ENCODE measurements at places on chromosomes 5 and 9.

DNA sequence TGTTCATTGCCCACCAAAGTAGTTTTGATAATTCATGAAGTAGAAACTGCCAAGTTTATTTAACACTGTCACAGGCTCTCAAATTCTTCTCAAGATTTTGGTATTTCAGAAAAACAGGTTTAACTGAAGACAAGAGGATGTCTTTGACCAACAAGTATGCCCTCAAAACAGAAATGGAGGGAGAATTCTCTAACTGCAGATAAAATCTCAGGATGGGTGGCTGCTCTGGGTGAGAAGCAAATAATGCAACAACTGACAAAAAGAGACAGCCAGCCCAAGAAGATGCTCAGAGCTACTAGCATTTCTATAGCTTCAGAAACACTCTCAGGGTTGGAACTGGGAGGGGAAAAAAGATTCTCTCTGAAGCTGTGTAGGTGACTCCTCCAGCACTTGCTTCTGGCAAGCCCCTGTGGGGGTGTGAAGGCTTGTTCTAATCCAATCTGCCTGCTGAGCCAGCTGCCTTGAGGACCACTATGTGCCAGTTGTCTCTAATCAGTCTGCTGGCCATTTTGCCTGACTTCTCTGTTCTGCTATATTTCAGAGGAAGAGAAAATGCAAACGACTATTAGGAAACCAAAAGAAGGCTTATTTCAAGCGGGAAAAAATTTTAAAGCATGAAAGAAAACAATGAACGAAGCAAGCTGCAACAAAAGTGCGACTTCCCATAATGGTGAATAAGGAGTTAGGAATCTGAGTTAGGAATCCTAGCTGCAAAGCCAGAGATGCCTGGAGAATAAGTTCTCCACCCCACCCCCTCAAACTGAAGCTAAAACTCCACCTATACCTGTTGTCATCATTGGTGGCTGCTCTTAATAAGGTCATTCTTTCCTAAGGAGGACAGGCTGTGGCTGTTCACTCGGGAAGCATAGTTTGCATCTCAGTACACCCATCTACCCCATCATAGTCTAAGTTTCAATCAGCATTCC is 147.5 kb downstream of the GNAQ start:
- DNase-seq: no peak

DNA sequence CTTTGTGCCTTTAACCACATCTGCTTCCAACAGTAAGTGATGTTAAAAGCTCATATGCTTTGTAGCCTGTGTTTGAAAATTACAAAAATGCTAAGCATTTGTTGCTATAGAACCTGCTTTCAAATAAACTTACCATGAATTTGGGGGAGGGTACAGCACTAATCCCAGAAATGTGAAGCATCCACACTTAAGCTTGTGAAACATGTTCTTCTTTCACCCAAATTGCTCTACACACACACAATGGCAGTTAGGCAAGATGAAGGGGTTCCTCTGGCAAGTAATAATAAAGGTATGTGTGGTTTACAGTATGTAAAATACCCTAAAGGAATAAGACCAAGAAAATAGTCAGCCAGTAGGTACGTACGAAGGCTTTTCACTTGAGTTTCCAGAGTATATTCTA is 165.6 kb downstream of the SMARCA2 start:
- no peak for DNase-seq

DNA sequence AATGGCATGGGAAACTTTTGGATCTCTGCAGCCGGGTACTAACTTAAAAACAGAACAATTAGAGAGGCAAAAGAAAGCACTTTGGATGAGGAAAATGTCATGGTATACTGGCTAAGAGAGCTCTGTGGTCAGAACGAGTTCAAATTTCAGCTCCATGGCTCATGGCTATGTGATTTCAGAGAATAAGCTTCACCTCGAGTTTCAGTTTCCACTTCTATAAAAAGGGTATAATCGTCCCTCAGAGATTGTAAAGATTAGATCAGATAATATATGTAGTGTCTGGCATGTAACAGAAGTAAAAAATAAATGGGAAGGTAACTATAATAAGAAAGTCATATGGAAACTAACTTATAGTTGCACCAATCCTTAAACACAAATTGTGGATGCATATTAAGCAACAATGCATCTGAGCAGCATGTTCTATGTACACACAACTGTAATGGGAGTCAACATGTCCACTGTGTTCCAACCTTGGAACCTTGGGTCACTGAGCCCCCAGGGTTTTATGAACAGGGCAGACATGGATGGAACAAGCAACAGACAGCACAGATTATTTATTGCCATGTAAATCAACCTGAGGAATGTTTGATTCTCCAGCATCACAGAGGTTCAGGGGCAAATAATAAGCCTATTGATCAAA is 145.4 kb downstream of the MAPKAP1 start:
- DNase-seq: no peak

DNA sequence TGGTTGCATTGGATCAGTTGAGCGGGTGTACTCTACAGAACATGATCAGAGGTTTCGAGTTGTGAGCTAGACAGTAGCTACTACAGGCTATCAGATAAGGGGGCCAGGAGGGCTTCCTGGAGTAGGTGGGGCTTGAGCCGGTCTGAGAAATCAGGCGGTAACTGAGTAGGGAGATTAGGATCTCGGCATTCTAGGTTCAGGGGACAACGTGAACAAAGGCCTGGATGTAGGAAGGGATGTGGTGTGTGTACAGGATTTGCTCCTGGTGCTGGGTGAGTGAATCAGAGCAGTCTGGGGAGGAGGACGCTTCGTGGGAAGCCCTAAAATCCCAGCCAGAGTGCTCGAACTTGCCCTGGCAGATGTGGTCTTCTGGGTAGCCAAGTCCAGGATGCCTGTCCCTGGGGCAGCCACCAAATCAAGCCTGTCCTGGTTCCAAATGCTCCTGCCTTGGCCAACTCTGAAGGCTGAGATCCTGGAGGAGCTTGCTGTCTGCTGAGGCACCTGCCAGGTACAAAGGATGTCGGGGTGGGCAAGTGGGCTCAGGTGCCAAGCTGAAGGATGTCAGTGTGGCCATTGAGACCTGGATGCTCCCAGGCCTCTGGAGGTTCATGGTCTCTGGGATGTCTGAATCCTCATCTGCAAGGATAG is 33.4 kb downstream of the STC2 start:
- DNase-seq: no peak

- DNase-seq: no peak
Observed at GRCh38 chr9:79221084-79221483, 350.7 kb upstream of the TLE4 start.

- DNase-seq: no peak
Observed at GRCh38 chr5:91245871-91246270, 137.2 kb downstream of the ARRDC3 start.

DNA sequence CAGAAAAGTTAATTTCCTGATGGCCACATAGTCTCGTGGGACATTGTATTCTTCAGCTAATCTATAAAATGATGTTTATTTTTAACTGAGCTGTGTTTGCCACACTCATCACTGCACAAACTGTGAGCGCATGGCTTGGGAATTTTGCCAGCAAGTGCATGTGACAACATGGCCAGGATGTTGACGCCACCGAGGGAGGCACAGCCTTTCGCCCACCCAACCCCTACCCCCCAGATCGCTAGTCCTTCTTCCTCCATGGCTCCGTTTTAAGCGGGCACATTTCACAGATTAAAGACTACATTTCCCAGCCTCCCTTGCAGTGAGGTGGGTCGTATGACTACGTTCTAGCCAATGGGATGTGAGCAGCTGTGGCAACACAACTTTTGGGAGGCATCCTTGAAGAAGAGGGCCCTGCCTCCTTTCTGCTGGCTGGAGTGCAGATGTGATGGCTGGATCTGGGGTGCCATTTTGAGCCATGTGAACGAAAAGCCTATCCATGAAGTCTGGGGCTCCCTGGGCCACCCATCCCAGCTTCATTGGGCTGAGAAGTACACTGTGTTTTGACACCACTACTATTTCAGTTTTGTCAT is 7.9 kb downstream of the NRARP start:
- no peak for DNase-seq

DNA sequence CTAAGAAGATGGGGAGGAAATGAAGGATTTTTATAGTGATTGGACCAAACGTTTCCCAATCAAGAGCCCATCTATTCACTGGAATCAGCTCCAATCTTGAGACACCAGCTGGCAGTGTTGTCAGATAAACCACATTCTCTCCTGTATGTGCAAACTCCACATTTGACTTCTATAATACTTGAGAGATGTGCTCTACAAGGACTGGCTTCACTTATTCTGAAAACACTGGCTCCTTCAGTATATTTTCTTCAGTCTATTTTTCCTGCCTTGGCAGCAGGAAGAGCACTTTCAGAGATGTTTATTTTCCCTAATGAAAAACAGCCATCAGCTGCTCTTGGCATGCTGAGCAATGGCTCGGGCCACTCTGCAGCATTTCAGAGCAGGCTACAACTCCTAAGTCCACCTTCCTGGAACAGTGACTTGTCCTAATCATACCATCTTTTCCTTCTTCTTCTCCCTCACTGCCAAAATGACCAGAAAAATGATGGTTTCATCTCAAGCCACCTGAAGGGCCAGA is 96.9 kb upstream of the FSTL4 start:
- no peak for DNase-seq

- DNase-seq: peak; percentile 40
Observed at GRCh38 chr5:168578538-168579487, at the start of gene PANK3. Gene PANK3, minus strand, starts transcription at chr5:168579368. Its CDS starts 85 bp downstream, at chr5:168579283.

GRCh38 chr9:83444110-83444509 is 94.1 kb downstream of the FRMD3 start:
- DNase-seq: no peak

GRCh38 chr9:3751125-3751758 is 225.4 kb upstream of the RFX3 start:
- no peak for DNase-seq

GRCh38 chr5:38663249-38663648 is 106.8 kb upstream of the LIFR start:
- DNase-seq: no peak

GRCh38 chr5:160237571-160238093 is 8.3 kb downstream of the FABP6 start:
- no peak for DNase-seq

GRCh38 chr9:99264070-99264680 is 42.1 kb downstream of the SEC61B start:
- no peak for DNase-seq

- no peak for DNase-seq
Observed at GRCh38 chr5:171226864-171227263, 82.2 kb upstream of the TLX3 start.

DNA sequence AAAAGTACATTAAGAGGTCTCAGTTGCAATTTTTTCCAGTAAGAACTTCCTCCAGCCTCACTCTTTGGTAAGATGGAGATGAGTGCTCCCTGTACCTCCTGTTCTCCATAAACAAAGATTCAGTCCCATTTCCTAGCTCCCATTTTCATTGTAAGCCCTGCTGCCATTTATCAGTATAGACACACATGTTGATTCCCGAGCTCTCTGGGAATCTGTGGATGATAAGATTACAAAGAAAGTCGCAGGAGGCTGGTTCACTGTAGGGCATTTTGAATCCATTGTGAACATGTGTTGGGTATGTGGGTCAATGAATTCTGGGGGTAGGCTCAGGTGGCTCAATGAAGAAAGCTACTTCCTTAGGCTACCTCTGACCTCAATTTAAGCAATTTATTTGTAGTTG is 36.7 kb downstream of the RGMB start:
- DNase-seq: no peak

DNA sequence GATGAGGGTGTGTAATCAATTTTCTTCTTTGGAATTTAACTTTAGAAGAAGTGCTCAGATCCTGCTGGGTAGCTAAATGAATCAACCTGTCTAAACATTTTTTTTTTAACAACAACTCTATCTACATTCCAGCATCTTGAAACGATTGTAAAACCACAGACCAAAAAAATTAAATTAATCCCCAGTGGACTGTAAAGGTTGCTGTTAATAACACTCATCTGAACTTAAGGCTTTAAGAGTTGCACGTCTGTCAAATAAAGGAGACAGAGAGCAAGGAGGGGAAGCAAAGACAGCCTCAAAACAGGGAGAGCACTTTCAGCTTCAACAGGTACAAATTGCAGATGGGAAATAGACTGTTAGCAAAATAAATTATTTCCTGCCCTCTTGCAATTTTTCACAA is 548.5 kb downstream of the DTWD2 start:
- no peak for DNase-seq

GRCh38 chr9:114139071-114139470 is 16.3 kb upstream of the COL27A1 start:
- DNase-seq: no peak

DNA sequence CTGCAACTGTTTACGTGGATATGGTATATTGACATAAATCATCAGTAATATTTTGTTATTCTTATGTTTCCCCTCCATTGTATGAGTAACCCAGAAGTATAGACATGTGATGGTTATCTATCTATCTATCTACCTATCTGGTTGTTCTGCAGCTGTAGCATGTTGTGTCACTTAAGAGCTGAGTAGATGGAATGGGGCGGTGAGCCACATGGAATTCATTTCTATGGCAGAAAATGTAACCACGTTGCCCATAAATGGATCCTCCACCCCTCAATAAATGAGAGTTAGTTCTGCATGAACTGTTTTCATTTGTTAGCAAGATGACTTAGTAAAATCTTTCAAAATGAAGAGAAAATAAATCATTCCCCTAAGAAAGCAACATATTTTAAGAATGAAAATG is 553.2 kb downstream of the MAT2B start:
- DNase-seq: no peak

GRCh38 chr9:105339849-105340248 is 95.4 kb downstream of the SLC44A1 start:
- DNase-seq: no peak

GRCh38 chr5:854966-855743 is 4.4 kb upstream of the ZDHHC11 start:
- no peak for DNase-seq

- DNase-seq: no peak
Observed at GRCh38 chr9:124906966-124907365, 33.9 kb downstream of the GOLGA1 start.

GRCh38 chr5:127820910-127821553 is 117.8 kb downstream of the CCDC192 start:
- no peak for DNase-seq

- DNase-seq: no peak
Observed at GRCh38 chr5:153318556-153318955, 171.9 kb upstream of the GRIA1 start.

- no peak for DNase-seq
Observed at GRCh38 chr5:56985936-56986625, 34.2 kb upstream of the MIER3 start.

- DNase-seq: no peak
Observed at GRCh38 chr5:168073991-168074800, 217.2 kb upstream of the WWC1 start.

- no peak for DNase-seq
Observed at GRCh38 chr5:80109646-80110478, 74.7 kb downstream of the THBS4 start.

DNA sequence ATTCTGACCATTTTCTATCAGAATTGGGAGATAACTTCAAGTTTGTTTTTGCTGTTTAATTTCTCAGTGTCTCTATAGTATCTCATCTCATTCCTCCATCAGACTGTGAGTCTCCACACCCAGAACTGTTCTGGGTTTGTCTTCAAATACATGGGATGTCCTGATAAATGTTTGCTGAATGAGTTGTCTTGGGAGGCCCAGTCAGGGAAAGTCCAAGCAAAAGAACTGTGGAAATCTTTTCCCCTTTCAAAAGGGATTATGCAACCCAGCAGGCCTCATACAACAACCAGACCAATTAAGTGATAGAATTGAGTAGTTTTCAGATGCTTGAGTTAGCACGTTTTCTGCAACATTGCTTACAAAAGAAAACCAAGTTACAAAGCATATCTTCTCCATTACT is 324.4 kb downstream of the BRINP1 start:
- no peak for DNase-seq

GRCh38 chr5:133326361-133326760 is 274.5 kb downstream of the HSPA4 start:
- no peak for DNase-seq

- DNase-seq: no peak
Observed at GRCh38 chr5:123558762-123559433, 46.9 kb downstream of the CSNK1G3 start.

- DNase-seq: no peak
Observed at GRCh38 chr9:116701940-116702642, 15.0 kb downstream of the TRIM32 start.

Data from activated CD4-positive, CD25-positive, alpha-beta regulatory T cell (primary cell).